Left renal pelvis (tissue), 4 donors: ENCODE measurements at places on chromosomes 11 and 22. TPM values are rescaled to one million over a fixed set of nuclear protein-coding genes. Genes with fewer than 3 reads are reported as not detected.

DNA sequence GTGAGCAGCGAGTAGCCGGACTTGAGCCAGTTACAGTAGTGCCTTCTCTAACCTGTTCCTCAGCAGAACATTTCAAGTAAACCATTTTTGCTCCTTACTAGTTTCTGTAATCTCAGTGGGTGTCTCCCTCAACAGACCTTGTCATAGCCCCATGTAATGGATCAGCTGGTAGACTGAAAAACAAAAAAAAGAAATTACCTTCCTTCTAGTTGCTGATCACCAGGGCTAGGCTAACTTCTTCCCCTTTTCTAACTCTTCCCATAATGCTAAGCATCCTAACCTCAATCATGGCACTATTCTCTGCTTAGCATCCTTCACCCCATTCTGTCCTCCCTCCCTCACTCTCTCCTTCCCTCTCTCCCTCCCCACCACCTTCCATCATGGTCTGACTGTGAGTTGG lies 35.8 kb upstream of the CBX6 start:
- DNase-seq = no peak

PAAF1 gene
- 32.2 TPM for polyA plus RNA-seq

- no peak for DNase-seq
Measured at GRCh38 chr22:50049299-50050195, 8.6 kb downstream of the TTLL8 start.

UBASH3B gene
- 9.1 TPM for polyA plus RNA-seq

DNA sequence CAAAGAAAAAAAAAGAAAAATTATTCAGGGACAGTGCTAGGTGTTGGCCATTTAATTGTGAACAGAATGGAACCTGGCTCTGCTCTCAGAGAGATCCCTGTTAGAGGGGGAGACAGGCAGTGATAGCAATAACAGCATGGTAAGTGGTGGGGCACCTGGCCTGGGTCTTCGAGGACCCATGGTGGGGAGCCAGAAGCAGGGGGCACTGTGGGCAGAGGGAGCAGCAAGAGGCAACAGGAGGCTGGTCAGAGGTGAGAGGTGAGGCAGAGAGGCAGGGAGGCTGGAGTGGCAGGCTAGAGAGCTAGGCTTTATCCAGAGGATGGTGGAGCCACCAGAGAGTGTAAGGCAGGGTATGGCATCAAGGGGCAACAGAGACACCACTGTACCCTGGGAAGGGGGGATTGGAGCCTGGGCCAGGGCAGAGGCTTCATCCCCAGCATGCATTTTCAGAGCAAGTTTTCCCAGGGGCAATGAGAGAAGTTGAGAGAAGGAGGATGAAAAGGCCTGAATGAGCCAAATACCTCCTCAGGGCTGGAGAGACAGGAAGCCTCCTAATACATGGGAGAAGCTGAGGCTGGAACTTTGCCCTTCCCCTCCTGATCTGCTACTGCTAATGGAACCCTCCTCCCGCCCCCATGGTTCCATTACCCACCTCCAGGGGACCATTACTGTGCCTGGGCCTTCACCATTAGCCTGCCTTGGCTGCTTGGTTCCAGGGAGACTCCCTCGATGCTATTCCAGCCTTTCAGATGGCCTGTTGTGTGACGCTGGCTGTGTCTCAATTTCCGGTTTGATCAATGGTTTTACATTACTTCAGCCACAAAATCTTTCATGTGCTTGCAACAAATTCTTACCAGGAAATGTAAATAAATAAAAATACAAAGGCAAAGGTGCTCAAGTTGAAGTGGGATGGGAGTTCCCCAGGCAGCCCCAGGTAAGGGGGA lies 2.6 kb upstream of the P2RY2 start:
- DNase-seq = no peak

DNA sequence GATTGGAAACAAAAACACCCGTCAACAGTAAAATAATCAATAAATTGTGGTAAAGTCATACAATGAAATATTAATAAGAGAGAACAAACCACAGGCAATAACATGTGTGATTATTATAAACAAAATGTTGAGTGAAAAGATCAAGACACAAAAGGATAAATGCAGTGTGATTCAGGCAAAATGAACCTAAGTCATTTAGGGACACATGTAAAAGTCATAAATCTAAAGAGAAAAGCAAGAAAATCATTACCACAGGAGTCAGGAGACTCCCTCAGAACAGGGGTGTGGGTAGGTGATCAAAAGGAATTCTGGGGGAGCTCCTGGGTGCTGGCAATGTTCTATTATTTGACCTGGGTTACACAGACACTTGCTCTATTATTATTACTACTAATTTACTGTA lies 47.9 kb upstream of the PPP2R1B start:
- no peak for DNase-seq

SYT9 gene
- 4.9 TPM for polyA plus RNA-seq

DNA sequence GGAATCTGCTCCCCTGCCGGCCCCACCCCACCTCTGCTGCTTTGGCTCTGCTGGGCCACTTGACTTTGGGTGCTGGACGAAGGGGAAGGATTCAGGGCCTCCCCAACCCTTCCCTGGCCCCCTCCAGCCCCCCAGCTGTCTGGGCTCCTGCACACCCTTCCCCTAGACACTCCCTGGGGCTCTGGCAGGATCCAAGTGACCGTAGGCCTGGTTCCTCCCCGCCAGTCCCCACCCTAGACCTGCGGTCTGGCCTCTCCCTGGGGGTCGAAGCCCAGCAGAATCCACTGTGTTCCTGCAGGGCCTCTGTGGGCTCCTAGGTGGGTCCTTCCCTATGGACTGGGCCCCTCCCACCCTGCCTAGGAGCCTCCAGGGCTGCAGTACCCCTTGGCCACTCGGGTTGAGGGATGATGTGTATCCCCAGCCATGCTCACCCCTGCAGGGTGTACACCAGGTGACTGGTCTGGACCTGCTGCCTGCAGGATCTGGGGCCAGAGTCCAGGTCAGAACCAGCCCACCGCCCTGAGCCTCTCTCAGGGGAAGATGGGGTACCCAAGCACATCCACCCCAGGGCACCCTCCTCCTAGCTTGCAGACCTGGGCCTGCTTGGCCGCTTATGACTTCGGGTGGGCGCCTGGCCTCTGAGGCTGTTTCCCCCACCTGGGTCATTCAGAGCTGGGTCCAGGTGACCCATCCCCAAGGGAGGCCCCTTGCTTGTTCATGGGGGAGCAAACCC lies 5.6 kb downstream of the PIM3 start:
- no peak for DNase-seq

DNA sequence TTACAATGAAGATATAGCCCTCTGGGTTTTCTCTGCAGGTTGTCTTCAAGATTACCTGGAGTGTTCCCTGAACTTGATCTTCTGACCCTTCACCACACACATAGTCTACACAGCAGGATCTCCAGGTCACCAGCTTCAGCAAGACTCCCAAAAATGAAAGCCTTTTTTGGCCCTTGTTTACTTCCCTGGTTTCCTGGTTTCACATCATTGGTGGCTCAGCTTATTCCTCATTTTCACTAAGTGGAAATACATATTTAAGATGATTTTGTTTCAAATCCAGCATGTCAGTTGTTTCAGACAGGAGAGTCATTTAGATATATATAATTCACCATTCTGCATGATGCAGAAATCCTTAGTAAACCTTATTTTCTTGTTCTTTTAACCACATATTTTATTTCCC lies 41.6 kb upstream of the MPEG1 start:
- no peak for DNase-seq

DNA sequence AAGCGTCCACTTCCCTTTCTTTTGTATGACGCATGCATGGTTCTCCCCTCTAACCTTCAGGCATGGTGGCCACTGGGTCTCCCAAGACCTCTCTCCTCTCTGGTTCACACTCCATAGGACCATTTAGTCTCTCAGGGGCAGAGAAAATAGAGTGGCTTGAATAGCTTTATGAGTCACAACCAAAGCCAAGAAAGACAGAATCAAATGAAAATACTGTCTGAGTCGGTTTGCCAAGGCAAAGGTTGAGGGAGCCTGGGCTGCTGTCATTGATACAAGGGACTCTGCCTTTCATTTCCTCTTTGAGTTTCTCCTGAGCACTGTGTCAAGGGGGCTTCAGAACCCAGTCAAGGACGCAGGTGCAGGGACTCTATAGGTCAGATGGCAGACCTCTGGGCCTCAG lies 44.2 kb downstream of the TENM4 start:
- DNase-seq = no peak

- no peak for DNase-seq
Measured at GRCh38 chr11:73291781-73292524, 16.1 kb upstream of the ARHGEF17 start.

KDM4E gene
- polyA plus RNA-seq = 0.16 TPM

DNA sequence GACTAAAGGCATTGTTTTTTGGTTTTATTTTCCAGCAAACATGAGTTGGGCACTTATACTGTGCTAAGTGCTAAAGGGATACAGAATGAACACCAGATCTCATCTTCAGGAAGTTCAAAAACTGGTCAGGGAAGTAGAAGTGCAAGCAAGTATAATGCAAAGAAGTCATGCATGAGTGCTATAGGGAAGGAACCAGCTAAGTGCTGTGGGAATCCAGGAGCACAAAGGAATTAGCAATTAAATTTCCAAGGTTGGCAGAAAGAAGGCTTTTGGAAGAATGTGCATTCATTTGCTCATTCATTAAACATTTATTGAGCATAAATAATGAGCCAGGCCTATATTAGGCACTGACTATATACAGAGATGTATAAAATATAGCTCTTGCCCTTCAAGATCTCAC lies 143.7 kb upstream of the ARHGAP42 start:
- no peak for DNase-seq
